ENCODE measurements at places on chromosomes 16 and 17.
A peak's percentile ranks its signal among the peaks of the same experiment; 100 is the strongest.

- no peak for DNase-seq
These were observed 80.9 kb downstream of the DNAH17 start for GRCh38 chr17:78496311-78496710.

GRCh38 chr17:50308666-50309065 lies 34.4 kb downstream of the TMEM92 start:
- no peak for DNase-seq

DNA sequence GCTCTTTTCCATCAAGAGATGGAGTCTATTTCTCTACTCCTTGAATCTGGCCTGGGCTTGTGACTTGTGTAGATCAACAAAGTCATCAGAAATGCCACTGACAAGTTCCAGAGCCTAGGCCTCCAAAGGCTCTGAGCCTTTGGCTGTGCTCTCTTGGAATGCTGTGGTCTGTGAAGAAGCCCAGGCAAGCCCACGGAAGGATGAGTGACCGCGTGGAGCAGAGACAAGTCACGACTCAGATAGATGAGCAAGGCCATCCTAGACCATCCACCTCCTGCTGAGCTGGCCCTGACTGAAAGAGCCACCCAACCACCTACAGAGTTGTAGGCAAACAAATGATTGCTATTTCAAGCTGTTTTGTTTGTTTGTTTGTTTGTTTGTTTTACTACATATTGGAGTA lies 11.6 kb upstream of the ICAM2 start:
- DNase-seq, result no peak

DNA sequence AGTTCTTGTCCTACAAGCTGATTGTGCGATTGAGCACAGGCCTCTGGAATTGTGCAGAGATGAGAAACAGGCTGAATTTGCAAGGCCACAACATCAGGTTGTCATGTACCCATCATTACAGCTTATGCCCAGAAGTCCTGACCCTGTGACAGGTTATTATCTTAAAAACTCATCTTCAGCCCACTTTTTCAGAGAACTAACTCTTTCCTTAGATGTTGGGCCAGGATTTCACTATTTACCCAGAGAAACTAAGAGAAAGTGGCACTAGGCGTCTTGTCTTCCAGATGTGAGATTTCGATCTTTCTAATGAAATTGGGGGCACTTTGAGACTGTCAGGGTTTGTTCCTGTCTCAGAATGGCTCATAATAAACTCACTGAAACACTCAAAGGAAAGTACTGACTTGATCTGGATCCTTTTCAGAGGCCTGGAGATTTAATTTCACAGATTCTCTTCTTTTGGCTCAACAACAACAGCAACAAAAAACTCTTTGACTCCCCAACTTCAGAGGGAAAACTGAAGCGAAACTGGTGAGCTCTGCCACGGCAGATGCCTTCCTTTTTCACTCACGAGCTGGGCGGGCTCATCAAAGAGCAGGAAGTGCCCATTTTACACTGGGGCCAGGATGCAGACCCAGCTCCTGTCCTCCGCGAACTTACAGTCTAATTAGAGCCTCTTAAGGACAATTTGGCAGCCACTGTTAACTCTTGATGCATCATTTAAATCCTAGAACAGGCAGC lies 17.7 kb upstream of the SLC12A3 start:
- DNase-seq, result no peak

DNA sequence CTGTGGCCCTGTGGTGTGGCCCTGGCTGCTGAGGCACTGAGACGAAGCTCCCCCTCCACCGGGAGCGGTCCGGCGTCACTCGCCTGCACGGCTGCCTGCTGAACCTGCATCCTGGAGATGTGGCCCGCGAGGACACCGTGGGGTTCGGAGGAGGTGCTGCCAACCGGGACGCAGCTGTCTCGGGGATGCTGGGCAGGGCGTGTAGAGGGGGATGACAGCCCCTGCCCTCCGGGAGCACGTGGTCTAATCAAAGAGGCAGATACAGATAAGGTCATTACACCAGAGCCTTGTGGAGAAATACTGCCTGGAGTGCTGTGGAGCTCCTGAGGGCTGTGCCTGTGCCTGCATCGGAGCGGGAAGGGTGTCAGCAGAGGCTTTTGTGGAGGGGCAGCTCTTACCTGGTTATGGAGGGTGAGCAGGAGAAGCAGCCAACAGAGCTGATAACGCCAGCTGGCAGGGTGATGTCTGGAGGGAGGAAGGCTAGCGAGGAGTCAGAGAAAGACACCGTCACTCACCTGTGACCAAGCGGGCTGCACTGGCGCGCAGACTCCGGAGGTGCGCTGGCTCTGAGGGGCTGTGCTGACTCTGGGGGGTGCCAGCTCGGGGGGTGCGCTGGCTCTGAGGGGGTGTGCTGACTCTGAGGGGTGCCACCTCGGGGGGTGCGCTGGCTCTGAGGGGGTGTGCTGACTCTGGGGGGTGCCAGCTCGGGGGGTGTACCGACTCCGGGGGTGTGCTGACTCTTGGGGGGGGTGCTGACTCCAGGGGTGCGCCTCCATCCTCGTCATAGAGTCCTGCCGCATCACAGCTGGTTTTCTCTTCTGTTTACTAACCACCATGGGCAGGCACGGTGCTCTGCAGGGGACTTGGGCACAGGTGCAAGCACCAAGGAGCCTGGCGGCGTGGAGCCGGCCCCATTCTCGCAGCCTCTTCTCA lies 104.7 kb upstream of the CHMP6 start:
- no peak for DNase-seq

- DNase-seq, result no peak
These were observed 8.9 kb downstream of the DUSP3 start for GRCh38 chr17:43769859-43770258.

DNA sequence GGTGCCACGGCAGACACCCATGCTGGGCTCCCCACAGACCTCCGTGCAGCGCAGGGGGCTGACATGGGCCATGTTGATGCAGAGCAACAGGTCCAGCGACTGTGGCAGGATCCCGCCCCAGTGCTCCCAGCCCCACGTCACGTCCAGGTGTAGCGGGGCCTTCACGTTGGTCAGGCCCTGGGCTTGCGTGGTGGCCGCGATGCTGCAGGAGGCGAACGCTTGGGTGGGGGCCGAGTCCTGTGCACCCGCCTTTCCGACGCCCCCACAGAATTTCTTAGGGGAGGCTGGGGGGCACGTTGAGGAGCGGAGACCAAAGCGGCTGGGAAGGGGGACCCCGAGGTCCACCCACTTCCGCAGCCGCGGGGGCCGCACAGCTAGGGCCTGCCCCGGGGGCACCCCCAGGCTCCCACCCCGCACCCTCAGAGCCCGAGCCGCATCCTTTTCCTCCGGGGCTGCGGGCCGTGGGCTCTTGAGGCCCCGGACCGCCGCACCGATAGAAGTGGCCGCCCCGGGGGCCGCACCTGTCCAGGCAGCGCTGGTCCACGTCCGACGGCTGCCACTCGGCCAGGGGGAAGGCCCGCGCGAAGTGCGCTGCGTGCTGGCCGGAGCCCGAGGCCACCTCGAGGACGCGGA lies 416 bp downstream of the METTL26 start:
- no peak for DNase-seq

DNA sequence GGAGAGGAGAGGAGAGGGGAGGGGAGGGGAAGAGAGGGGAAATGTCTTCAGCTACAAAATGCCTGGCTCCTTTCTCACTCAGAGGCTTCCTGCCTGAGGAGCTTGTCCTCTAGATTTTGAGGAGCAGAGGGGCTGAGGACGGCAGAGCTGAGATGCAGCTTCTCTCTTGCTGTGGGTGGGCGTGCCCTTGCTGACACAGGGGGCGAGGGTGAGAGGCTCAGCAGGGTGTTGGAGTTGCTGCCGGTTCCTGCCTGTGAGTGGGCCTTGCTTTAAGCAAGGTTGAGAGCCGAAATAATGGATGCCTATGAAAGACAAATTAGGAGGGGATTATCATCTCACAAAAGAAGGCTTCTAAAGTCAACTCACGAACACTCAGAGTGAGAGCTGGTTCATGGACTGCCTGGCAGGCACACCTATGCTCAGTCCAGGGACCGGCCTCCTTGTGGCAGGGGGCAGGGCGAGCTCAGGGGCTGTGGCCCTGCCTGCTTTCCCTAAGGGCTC lies 215.6 kb downstream of the MSI2 start:
- DNase-seq, result no peak

GRCh38 chr17:37607637-37608331 lies 1.4 kb downstream of the SYNRG start:
- DNase-seq, result no peak

DNA sequence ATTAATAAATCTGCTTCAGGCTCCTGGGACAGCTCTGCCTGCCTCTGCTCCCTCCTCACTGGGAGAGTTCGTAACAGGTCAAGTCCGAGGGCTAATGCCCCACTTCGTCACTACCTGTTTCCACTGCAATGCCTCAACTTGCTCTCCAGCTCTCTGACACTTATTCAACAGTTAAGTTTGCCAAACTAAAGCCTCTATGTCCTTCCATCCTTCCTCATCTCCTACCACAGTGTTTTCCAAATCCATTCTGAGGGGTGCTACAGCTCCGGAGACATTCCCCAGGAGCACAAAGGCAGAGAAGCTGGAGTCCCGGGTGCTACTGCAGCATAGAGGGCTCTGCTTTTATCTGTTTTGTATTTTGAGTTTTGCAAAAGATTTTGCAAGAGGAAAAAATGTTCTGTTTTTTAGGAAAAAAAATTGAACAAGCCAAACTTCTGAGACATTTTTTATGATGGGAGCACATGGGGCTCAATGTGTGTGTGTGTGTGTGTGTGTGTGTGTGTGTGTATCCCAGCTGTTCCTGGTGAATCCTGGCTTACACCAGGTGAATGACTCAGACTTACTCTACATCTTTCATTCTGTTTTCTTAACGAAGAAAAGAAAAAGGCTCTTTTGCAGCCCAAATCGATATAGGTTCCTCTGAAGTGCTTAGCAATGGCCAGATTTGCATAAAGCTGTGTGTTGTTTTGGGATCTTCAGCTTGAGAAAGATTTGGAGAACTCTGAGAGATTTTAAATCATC lies 46.1 kb upstream of the MYOCD start:
- no peak for DNase-seq

- no peak for DNase-seq
These were observed 8.8 kb downstream of the CNP start for GRCh38 chr17:41975099-41976083.

DNA sequence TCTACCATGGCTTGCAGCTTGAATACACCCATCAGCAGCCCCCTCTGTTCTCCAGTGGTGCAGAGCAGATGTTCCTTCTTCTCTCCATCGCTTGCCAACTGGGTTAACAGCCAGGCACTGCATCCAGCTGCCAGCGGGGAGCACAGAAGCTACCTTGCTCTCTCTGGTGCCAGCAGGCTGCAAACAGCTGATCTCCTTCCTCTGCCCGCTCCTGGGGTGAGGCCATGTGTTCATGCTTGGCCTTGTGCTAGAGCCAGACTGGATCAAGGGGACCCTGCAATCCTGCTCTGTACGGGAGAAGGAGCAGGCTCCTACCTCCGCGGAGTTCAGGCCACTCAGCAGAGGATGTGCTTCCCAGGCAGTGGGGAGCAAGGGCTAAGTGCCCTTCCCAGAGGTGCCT lies 24.1 kb upstream of the ENGASE start:
- DNase-seq, result peak; percentile 78

- DNase-seq, result no peak
These were observed 4.4 kb downstream of the TRAPPC2L start for GRCh38 chr16:88861359-88861758.

- no peak for DNase-seq
These were observed 354.2 kb downstream of the PMP22 start for GRCh38 chr17:14910916-14911315.

All from NCI-H1694 (cell line).